Activated CD4-positive, CD25-positive, alpha-beta regulatory T cell treated with anti-CD3 and anti-CD28 coated beads, Interleukin-2, amount 50 U/mL, for 24 hours (primary cell): ENCODE measurements at places on chromosomes 7 and 10.

GRCh38 chr10:32367793-32368453 lies 21.0 kb upstream of the EPC1 start:
- ATAC-seq = peak; percentile 22

DNA sequence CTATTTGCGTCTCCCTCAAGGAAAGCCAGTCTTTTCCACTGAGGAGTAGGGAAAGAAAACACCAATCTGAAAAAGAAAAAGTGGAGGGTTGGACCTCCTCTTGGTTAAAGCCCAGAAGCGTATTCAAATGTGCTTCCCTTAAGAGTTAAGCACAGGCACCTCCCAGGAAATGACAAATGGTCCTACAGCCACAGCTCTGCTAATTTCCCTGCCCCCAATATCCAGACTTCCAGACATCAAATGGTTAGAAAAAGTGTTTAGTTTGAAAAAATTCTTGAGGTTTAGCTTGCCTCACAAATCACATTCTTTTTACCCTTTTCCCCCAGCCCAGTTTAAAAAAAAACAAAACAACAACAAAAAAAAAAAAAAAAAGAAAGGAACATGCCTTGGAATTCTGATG lies 19.0 kb upstream of the COL1A2 start:
- no peak for ATAC-seq

DNA sequence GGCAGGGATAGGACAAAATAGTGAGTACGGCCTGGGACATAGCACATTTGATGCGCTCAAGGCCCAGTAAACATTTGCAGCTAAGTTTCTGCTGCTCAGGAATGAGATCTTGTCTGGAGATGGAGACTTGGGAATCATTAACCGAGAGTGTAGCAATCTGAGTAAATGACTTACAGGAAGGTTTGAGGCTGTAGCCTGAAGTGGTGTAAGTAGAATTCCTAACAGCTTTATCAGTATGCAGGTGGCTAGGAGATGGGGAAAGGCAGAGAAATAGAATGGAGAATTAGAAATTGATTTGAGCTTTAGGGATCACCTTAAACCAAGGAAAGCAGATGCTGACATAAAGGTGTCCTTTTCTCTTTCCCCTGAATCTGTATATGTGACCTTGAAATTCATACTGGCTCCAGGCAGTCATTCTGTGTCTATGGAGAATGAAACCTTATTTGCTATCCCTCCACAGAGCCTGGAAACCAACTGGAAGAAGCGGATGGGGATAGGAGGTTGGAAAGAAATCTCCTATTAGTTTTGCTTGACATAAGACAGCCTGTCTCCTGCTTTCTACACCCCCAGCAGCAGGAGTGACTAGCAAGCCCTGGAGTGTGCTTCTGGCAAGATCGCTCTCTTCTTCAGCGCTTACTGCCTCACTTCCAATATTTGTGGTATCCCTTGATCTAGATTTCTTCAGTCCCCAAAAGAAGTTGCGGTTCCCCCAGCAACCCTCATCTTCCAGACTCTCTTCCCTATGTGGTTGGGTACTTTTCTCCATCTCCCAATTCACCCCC lies 6.4 kb upstream of the PON2 start:
- ATAC-seq = no peak

DNA sequence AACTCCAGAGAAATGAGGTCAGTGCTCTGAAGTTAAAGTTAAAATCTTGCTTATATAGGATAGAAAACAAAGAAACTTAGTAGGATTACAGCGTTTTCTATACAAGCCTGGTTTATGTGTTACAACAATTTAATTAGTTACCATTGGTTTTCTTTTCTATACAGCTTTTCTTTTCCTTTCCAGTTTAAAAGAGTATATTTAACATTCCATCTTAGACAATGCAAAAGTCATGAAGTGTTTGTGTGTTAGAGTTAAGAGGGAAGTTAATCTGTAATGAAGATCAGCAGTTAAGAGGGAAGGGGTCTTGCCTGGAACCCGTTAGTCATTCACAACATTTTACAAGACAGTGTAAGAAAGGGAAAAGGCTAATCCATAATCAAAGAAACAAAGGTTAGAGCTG lies 338.3 kb downstream of the OTUD1 start:
- no peak for ATAC-seq

DNA sequence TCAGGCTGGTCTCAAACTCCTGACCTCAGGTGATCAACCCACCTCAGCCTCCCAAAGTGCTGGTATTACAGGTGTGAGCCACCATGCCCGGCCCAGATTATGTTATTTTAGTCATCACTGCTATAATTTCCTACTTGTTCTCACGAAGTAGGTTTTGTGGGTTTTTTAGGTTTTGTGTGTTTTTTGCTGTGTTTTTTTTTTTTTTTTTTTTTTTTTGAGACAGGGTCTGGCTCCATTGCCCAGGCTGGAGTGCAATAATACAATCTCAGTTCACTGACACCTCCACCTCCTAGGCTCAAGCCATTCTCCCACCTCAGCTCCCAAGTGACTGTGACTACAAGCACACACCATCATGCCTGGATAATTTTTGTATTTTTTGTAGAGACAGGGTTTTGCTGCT lies 20.9 kb upstream of the ANAPC16 start:
- ATAC-seq = no peak
